ENCODE measurements at places on chromosomes 11 and 22. TPM values are rescaled to one million over a fixed set of nuclear protein-coding genes. Genes with fewer than 3 reads are reported as not detected.

The NPAS4 gene
- total RNA-seq = not detected

The CYB5R3 gene
- total RNA-seq = 63.9 TPM

The MFNG gene
- total RNA-seq = 90.9 TPM

The OR56A4 gene
- total RNA-seq = not detected

The MRPL49 gene
- 49.3 TPM for total RNA-seq

The RAB38 gene
- 0.72 TPM for total RNA-seq

The RIBC2 gene
- total RNA-seq = 6.2 TPM

The LAMTOR1 gene
- total RNA-seq = 41.8 TPM

The PANX2 gene
- 1.2 TPM for total RNA-seq

The FOLR1 gene
- total RNA-seq = not detected

The NTM gene
- total RNA-seq = not detected

The BDNF gene
- not detected for total RNA-seq

The ZNF70 gene
- 0.79 TPM for total RNA-seq

The ASCL2 gene
- not detected for total RNA-seq

The CDKN1C gene
- 0.17 TPM for total RNA-seq

The ST14 gene
- total RNA-seq = not detected

The OR51E2 gene
- not detected for total RNA-seq

The TIGD3 gene
- total RNA-seq = 0.32 TPM

The LAYN gene
- 3.5 TPM for total RNA-seq

The KLHL35 gene
- total RNA-seq = 0.17 TPM

The CDCA5 gene
- 169 TPM for total RNA-seq

The OR5A1 gene
- total RNA-seq = not detected

The SUN2 gene
- 120 TPM for total RNA-seq

The USH1C gene
- not detected for total RNA-seq

The FOXRED2 gene
- 10.6 TPM for total RNA-seq

The PANX1 gene
- 5.8 TPM for total RNA-seq

The MAPK8IP2 gene
- 0.05 TPM for total RNA-seq

The TREH gene
- total RNA-seq = not detected

The MPPED2 gene
- total RNA-seq = not detected

The CSNK2A3 gene
- 2.5 TPM for total RNA-seq

The NELL1 gene
- total RNA-seq = not detected

The RIMBP3C gene
- total RNA-seq = 0.44 TPM

The REXO2 gene
- 51.4 TPM for total RNA-seq

The XPNPEP3 gene
- total RNA-seq = 19.6 TPM

The PATE2 gene
- not detected for total RNA-seq

The HIC2 gene
- total RNA-seq = 3.3 TPM

The FOSL1 gene
- 8.2 TPM for total RNA-seq

The MPZL3 gene
- total RNA-seq = 29.3 TPM

All from activated naive CD4-positive, alpha-beta T cell treated with anti-CD3 and anti-CD28 coated beads for 36 hours (primary cell).